ENCODE measurements at places on chromosomes 4 and X.
A peak's percentile ranks its signal among the peaks of the same experiment; 100 is the strongest.

DNA sequence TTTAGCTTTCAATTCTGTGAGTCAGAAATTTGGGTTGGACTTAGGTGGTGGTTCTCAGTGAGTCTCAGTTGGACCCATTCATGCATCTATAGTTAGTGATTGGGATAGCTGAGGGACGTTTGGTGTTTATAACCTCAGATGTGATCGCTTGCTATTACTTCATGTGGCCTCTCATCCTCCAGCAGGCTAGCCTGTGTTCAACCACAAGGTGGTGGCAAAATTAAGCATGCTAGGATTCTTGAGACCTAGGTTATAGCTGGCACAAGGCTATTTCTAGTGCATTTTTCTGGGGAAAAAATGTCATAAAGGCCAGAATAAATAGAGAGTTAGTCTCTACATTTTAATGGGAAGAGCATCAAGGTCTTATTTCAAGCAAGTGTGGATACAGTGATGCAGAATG is 10.9 kb upstream of the GRPR start:
- DNase-seq = no peak

- no peak for DNase-seq
These were observed 1508.1 kb downstream of the TECRL start for GRCh38 chr4:62901101-62901500.

DNA sequence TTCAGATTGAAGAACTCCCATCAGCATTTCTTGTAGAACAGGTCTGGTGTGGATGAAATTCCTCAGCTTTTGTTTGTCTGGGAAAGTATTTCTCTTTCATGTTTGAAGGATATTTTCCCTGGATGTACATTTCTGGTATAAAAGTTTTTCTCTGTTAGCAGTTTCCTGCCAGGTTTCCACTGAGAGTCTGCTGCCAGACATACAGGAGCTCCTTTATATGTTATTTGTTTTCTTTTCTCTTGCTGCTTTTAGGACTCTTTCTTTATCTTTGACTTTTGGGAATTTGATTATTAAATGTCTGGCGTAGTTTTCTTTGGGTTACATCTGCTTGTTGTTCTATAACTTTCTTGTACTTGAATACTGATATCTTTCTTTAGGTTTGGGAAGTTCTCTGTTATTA is 486.5 kb downstream of the ARAP2 start:
- no peak for DNase-seq

- peak; percentile 4 for DNase-seq
These were observed 309.9 kb downstream of the ARAP2 start for GRCh38 chr4:35934320-35934981.

- peak; percentile 57 for DNase-seq
These were observed 44.4 kb downstream of the CCDC158 start for GRCh38 chr4:76376534-76376933.

DNA sequence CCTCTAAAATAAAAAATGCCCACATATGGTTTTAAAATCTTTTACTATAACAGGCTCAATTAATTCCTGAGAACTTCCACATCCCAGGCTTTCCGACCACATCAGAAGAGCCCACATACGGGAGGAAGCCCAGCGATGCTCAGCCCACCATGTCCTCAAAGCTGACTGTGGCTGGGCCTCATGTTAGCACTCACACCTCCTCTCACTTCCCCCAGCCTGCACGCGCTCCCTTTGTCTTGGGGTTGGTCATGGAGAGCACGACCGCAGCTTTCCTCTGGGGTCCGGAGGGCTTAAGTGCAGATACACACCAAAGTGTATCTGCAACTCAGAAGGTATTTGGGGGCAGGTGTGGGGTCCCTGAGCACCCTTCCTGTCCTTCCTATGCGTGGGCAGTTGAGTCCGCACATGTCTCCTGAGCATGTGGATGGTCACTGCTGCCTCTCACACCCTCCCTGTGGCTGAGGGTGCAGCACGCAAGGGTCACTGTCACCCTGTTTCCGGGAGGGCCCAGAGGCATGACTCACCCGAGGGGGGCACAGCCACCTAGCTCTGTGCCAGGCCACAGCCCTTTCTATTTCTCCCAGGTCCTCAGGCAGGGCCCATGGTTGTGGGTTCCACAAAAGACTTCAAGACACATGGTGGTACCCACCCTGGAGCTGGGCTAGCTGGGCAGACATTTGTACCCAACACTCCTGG is 21.2 kb downstream of the WDR1 start:
- no peak for DNase-seq

DNA sequence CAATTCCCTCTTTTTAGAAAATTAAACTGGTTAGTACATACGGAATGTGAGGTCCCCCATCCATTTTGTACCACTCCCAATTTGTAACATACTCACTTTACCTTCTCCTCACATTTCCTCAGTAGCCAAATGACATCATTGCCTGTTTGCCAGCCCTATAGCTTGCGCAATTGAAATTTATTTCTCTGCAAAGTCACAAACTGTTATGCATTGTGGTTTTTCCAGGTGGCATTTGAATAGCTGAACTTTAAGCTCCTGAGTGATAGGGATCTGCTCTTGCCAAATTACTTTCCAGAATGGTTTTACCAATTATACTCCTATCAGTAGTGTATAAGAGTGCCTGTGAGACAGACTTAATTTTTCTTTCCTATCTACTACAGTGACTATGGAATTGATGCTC is 7.7 kb downstream of the COL4A5 start:
- DNase-seq = no peak

GRCh38 chrX:107542500-107542899 is 85.8 kb upstream of the PRPS1 start:
- DNase-seq = peak; percentile 41

DNA sequence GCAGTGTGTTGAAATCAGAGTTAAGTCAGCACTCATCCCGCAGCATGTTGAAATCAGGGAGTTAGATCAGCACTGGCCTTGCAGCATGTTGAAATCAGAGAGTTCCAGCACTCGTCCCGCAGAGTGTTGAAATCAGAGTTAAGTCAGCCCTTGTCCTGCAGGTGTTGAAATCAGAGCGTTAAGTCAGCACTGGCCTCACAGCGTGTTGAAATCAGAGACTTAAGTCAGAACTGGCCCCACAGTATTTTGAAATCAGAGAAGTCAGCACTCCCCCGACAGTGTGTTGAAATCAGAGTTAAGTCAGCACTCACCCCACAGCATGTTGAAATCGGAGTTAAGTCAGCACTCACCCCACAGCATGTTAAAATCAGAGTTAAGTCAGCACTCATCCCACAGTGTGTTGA is 10.9 kb upstream of the UVSSA start:
- DNase-seq = no peak

GRCh38 chr4:131540256-131540655 is 1608.8 kb upstream of the PCDH10 start:
- DNase-seq = no peak

DNA sequence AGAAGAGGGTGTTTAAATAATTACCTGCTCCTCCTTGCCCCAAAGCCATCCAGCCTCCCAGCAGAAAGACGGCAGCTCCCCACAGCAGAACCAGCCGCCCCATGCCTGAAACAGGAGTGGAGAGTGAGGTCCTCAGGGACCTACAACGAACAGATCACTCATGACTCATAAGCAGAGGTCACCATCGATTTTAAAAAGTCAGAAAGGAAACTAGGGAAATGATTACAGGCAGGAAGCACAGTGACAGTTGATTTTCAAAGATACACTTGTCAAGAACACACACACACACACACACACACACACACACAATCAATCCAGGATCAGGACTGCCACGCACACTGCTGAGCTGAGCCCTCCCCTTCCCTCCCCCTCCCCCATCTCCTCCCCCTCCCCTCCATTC is at the start of gene CRLF2:
TSS of gene CRLF2 (minus strand) at position 118 of the 400 bp plus-strand sequence. CDS start at position 103, 15 bp downstream.
- no peak for DNase-seq

GRCh38 chr4:47711183-47711582 is 126.7 kb downstream of the CORIN start:
- no peak for DNase-seq

- no peak for DNase-seq
These were observed 83.7 kb downstream of the PPP2R2C start for GRCh38 chr4:6388713-6389112.

DNA sequence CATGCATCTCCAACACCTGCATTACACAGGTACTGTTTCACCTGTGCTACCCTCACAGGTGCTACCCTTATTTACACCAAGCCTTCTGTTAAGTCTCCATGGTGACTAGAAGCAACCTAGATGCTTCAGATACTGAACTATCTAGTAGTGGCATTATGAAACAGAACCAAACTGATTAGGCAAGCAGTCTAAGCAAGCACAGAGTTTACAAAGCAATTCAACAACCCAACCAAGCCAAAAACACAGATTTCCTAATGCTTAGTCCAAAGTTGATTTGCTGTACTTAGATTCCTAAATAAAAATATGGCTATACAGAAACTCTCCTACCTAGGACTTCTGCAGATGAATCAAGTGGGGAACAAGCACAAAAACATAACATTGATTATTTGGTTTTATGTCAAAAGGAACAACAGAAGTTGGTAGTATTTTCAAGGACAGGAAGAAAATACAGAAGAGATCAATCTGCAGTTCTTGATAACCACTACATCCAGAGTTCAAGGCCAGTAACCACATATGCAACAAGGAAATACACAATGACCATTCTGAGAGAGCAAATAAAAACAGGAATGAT is 3.2 kb downstream of the TAPT1 start:
- DNase-seq = no peak

GRCh38 chrX:140526171-140526570 is 21.3 kb upstream of the SOX3 start:
- no peak for DNase-seq

DNA sequence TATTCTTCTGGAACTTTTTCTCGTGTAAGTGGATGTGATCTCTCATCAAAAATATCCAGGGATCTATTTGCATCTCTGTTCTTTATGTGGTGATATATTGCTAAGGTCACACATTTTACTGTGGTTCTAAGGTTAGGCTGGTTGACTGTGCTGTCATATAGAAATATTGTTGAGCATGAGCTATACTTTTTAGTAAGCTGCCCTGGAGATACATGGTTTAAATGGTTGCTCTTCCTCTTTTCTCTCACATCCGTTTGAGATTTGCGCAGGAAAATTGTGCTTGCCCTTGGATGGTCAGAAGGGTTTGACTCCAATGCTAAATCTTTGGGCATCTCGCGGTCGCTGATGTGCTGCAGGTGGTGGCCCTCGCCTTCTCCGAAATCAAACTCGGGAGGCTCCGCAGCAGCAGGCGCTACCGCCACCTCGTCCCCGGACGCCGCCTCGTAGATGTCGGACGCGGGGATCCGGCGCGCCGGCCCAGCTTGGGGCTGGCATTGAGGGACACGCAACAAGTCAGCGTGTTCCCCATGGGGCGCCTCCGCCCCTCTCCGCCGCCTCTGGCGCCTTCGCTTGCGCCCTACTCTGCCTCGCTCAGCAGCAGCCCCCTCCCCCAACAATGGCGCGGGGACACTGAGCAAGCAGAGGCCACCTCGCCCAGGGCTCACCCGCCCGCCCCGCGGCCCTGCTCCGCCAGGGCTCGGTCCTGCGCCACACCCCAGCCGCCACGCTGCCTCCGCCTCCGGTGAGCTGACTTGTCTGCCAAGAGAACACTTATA is 154.5 kb downstream of the MSN start:
- no peak for DNase-seq

DNA sequence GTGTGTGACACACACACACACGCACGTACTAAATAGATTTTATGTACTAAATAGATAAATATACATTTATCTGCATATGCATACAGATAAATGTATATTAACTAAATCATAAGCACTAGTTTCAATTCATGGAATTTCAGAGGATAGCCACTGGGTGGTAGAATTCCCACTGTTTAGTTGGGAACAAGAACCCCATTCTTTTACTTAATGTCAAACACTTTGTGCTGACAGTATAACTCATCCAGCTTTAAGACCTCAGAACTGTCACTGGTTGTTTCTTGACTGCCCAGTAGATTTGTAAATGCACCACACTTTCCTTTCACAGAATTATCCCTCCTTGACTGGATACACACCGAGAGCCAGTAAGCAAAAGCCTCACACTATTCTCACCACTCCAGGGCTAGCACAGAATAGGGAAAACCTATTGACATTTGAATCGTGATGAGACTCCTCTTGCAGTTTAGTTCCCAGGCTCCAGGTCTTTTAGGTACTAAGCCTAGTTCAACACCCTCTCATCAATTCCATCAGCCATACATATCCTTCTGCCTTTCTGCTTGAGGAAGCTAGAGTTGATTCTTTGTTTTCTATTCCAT is 32.4 kb downstream of the PPARGC1A start:
- no peak for DNase-seq

DNA sequence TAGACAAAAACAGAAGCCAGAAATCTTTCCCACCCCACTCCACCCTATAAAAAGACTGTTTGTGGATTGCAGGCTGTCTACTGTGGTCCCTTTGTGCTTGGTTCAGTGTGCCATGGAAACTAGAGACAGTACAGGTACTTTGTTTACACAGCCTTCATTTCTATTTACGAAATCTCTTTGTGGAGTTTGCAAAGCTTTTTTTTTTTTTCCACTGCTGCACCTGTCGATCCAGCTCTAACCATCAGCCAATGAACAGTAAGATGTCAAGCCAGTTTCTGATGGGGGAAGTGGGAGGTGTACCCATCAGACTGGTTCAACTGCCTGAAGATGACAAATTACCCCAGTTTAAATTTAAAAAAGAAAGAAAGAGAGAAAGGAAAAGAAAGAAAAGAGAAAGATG is 20.2 kb upstream of the LRBA start:
- DNase-seq = peak; percentile 87

- DNase-seq = no peak
These were observed 127.4 kb downstream of the RBM47 start for GRCh38 chr4:40502220-40502619.

DNA sequence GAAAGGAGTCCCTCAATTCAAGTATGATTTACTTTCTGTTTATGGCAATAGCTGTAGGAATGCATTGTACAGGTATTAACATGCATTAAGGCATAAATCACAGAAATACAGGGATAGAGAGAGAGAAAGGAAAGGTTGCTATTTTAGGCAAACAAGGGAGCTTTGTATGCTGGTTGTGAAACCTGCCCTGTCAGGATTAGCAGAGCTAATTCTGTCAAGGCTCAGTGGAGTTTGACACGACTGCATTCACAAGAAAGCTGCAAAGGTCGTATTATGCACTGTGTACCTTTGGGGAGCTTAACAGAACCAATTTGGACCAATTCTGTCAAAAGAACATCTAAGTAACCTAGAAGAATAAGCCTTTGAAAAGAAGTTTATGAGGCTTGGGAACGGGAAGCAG is 239.3 kb downstream of the GRIA2 start:
- DNase-seq = no peak

GRCh38 chr4:184635381-184635780 is 13.9 kb downstream of the CASP3 start:
- no peak for DNase-seq
